ENCODE measurements at places on chromosomes 1 and 21.

- no peak for DNase-seq
Measured at GRCh38 chr21:38954588-38955004, 148.9 kb downstream of the ETS2 start.

DNA sequence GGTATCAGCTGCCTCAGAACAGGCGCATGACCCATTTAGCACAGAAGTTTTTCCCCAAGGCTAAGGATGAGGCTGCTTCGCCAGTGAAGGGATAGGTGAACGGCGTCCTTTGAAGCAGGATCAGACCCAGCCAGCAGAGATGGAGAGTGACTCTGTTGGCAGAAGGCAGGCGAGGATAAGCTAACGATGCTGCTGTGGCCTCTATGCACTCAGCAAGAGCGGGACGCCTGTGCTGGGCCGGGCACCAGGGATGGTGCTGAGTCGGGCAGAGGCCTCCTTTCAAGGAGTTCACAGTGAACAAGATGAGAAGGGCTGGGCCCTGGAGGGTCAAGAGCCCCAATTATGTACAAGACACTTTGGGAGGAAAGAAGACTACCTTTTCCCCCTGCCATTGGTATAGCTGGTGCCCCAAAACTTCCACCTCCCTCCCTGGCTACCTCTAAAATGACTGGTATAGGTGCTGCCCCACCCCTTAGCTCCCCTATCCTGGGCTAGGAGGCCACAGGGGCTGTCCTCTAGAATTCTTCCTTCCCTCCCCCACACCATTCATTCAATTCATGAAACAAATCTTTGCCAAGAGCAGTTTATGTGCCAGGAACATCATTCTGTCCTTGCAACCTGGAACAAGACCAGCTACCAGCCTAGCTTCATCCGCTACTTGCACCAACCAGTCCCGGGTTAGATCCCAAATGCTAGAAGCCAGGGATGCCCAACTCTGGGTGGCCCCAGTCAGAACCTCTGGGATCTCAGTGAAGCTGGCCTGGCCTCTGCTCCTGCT lies 7.5 kb downstream of the XKR8 start:
- DNase-seq, result no peak

GRCh38 chr21:38533887-38534286 lies 35.6 kb upstream of the ERG start:
- no peak for DNase-seq

DNA sequence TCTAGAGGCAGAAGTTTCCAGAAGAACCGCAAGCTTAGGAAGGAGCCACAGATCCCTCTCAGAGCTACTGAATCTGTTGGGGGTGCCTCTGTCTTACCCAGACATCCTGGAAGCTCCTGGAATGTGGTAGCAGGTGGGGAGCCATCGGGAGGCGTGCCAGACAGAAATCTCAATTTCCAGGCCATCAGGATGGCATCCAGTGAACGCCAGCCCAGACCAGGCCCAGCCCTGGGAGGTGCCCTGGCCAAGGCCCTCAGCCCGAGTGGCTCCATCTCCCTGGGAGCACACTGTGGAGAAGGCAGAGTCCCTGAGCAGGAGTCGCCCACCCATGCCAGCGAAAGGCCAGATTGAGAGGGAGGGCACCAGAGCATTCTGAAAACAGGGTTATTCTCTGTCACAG lies 2.5 kb downstream of the ABCA4 start:
- DNase-seq, result no peak

- DNase-seq, result no peak
Measured at GRCh38 chr1:73097917-73098316, 815.6 kb upstream of the NEGR1 start.

- DNase-seq, result no peak
Measured at GRCh38 chr1:7427605-7428300, 343.3 kb upstream of the VAMP3 start.

DNA sequence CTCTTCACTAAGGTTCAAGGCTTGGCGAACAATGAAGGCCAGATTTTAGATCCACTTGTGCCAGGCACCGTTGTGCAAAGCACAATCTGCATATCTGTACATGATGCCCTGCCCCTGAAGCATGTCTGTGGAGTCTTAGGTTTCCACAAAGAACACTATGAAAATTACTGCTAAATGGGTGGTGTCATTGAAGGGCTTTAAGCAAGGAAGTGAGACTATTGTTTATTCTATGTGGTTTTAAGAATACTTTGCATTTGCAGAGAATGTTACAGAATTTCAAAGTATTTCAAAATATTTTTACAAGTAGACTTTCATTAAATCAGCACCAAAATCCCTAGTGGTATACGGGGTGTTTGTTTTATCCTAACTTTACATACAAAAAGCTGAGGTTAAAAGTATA lies 8.8 kb downstream of the TSEN15 start:
- DNase-seq, result no peak

Measured in activated T-cell treated with anti-CD3 and anti-CD28 coated beads for 1 hour (primary cell).